Caudate nucleus (tissue), 63 donors: ENCODE measurements at places on chromosomes 1 and 21.
A peak's percentile ranks its signal among the peaks of the same experiment; 100 is the strongest.

DNA sequence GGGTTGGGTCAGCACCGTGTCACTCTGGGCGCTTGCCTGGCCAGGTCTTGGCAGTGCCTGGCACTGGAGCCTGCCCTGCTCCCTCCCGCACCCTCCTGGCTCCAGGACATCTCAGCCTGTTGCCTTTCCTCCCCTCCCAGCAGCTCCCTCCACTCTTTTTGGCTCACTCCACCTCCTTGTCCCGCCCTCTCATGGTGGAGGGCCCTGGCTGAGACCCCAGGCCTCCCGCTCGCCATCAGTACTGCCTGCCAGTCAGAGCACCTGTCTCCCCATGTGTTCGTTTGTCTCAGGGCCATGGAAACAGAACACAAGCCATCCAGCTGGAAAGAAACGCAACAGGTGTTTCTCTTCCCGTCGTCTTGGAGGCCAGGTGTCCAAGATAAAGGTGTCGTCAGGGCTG, 61.0 kb downstream of the B3GALT5 start:
- no peak for DNase-seq

GRCh38 chr1:174875306-174875705, 124.4 kb upstream of the CACYBP start:
- DNase-seq, result no peak

DNA sequence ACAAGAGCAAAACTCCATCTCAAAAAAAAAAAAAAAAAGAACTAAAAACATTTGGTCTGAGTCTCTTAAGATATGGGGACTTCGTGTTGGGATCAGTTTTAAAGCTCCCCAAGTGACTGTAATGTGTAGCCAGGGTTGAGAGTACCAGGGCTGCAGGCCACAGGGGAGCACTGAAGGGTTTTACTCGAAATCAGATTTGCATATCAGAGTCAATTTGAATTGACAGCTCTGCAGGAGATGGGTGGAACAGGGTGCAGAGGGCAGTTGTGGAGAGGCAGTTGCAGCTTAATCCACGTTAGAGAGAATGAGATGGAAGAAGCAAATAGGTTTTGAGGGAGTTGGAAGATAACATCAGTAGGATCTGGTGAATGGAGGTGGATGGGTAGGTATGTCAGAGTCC, 20.6 kb upstream of the ELOA start:
- no peak for DNase-seq

GRCh38 chr1:2786329-2787162, 14.9 kb downstream of the TTC34 start:
- DNase-seq, result no peak

DNA sequence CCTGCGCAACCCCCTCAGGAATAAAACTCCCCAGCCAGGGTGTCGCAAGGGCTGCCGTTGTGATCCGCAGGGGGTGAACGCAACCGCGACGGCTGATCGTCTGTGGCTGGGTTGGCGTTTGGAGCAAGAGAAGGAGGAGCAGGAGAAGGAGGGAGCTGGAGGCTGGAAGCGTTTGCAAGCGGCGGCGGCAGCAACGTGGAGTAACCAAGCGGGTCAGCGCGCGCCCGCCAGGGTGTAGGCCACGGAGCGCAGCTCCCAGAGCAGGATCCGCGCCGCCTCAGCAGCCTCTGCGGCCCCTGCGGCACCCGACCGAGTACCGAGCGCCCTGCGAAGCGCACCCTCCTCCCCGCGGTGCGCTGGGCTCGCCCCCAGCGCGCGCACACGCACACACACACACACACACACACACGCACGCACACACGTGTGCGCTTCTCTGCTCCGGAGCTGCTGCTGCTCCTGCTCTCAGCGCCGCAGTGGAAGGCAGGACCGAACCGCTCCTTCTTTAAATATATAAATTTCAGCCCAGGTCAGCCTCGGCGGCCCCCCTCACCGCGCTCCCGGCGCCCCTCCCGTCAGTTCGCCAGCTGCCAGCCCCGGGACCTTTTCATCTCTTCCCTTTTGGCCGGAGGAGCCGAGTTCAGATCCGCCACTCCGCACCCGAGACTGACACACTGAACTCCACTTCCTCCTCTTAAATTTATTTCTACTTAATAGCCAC, 696 bp downstream of the TGFB2 start:
- peak; percentile 52 for DNase-seq

- DNase-seq, result no peak
Observed at GRCh38 chr1:240100371-240100934, 8.8 kb downstream of the FMN2 start.
